ENCODE measurements at places on chromosomes 4 and X.

- DNase-seq: no peak
These were observed 4.5 kb downstream of the DMP1 start for GRCh38 chr4:87654487-87655044.

DNA sequence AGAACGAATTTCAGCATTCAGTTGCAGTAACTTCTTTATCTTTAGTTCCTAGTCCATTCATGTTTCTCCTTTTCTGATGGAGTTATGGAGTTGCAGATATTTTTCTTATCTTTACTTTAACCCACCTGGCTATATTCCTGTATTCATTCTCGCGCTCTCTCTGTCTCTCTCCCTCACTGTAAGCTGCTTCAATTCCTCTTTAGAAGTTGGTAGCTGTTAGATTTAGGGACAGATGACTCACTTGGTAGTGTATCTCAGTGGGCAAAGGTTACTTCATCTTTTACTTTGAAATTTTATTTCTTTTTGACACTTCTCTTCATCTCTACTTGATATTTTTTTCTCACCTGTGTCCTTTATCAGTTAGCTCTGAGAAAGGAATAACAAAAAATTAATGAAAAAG is 49.6 kb upstream of the BRS3 start:
- no peak for DNase-seq

DNA sequence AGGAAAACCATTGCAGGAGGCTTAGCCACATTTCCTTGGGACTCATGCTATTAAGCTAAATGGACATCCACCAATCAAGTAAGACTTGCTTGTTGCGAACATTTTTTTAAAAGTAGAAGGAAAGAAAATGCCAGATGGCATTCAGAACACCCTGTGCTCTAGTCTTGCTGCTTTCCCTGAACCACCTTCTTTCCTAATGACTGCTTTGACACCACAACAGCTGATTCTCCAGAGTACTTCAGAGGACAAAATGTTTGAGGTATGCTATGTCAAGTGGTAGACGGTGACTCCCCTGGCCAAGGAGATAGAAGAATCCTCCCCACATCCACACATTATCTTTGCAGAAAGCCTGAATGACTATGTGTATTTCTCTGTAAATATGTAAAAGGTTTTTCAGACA is 65.4 kb downstream of the ANK2 start:
- DNase-seq: no peak

DNA sequence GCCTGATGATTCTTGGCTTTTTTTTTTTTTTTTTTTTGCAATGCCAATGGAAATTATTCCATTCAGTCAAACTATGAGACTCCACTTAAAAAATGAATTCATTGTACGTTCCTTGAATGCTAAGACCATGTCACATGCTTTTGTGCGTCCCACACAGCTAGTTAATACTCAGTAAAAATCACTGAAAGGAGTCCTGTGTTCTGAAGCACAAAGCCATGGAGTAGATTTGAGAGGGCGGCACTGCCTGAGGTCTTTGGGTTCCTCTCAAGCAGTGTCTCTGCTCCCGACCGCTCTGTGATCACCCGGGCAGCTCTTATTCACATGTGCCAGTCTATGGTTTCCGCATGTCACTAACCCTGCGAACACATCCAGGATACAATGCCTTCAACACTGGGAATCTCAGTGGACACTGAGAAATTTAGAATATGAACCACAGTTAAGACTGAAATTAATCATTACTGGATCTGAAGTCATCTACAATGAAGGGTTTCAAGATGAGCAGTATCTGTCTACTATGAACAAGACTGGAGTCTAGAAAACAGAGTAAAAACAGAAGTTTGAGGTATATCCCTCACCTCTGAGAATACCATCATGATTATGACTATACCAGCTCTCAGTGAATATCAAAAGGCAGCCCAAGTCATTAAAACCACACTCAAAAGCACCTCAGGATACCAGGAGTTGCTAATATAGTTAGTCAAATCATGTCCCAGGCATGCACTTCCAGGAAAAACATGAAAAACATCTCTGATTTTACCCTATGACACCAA is 193.0 kb downstream of the MGST2 start:
- no peak for DNase-seq

DNA sequence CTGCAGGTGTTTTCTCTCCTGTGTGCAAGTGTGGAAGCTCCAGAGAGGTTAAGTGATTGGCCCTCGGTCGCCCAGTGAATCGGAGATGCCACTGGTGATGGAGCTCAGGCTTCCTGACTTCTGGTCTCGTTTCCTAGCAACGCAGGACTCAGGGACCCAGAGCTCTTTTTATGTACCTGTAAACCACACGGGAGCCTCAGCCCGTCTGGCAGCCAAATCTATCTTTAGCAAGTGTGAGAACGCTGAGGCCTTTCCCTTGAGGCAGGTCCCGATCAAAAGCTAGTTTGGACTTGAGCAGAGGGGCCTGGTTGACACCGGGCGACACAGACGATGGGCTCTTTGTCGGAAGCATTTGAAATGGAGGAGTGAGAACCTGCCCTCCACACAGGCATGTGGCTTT is 116.8 kb downstream of the SORCS2 start:
- no peak for DNase-seq

GRCh38 chrX:2692221-2693112 is 1.4 kb downstream of the CD99 start:
- DNase-seq: no peak

DNA sequence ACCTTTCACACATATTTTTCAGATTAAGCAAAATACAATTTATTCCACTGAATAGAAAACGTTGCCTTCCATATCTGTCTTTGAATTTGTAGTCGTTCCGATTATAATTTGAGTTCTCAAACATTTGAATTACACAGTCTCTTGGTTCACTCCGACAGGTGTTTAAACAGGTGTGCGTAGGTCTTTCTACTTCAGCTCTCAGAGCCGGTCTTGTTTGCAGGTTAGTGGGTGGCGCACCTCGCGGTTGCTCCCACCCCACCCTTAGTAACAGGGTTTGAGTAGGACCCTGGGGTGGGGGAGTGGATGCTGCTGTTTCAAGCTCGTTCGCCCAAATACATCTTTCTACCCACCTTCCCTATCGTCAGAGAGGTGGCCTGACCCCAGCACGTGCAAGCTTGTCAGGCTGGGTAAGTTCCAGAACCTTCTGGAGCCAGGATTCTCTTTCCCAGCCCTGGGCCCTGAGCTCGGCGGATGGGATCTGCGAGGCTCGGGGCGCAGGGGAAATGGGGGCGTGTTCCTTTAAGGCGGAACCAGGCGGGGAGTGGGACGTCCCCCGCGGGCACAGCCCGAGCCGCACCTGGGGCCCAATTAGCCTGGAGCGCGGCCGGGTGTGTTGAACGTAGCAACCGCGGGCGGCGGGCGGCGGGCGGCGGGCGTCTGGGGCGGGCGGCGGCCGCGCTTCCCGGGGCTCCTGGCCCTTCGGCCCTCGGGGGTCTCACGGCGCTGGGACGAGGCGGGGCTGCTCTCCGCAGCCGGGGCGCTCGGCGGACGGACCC is at the start of gene FAM149A:
Gene FAM149A (plus strand): TSS at position 591 of the 776 bp plus-strand sequence.
- no peak for DNase-seq
